ENCODE measurements at places on chromosomes 7 and 10. TPM values are rescaled to one million over a fixed set of nuclear protein-coding genes. Genes with fewer than 3 reads are reported as not detected.

DNA sequence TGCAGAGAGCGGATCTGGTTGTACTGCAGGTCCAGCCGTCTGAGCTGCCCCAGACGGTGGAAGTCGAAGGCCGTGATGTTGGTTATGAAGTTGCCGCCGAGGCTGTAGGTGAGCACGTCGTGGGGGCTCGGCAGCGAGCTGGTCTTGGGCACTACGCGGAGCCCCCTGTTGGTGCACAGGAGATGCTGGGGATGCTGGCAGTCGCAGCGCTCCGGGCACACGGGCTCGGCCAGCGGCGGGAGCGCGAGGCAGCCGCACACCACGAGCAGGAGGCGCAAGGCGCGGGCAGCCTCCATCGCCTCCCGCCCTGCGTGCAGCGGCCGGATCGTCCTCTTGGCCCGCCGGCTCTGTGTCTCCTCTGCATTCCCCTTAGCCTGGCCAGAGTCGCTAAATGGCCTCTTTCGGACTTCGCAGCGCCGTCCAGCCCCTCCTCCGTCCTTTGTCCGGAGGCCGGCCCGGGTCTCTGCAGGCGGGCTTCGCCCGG is 337 bp downstream of the TRIL start:
- H3K4me3 ChIP-seq: peak overlapping the region; percentile 81
- H3K27me3 ChIP-seq: peaks cover 23% of the 10 kb centered on the region
- no peak for DNase-seq
- peak overlapping the region; percentile 28 for H3K27ac ChIP-seq
- no peaks in the 10 kb centered on the region for H3K36me3 ChIP-seq

- H3K27me3 ChIP-seq: peaks cover 51% of the 10 kb centered on the region
- peaks cover 7% of the 10 kb centered on the region for H3K4me1 ChIP-seq
- no peak for DNase-seq
- H3K4me3 ChIP-seq: no peak overlapping the region
- H3K36me3 ChIP-seq: no peaks in the 10 kb centered on the region
- no peak overlapping the region for H3K27ac ChIP-seq
Observed at GRCh38 chr7:2691011-2691707, 3.2 kb downstream of the AMZ1 start.

Gene PVRIG
- total RNA-seq: not detected

DNA sequence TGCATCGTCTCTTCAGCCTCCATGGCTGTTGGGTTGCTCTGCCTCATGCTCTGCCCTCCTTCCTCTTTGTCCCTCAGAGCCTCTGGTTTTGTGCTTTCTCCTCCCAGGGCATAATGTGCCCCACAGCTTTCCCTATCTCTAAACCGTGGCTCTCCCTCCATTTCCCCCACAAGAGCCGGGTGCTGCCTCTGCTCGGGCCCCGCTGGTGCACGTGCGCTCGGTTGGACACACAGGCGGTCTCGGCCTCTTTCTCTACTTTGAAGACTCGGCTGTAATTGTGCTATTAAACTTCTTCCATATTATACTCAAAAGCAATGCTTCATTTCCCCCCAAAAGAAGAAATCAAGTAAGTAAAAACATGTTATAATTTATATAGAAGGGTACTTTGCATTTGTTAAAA is 109.7 kb upstream of the KLF14 start:
- H3K27ac ChIP-seq: no peak overlapping the region
- no peak overlapping the region for H3K4me3 ChIP-seq

DNA sequence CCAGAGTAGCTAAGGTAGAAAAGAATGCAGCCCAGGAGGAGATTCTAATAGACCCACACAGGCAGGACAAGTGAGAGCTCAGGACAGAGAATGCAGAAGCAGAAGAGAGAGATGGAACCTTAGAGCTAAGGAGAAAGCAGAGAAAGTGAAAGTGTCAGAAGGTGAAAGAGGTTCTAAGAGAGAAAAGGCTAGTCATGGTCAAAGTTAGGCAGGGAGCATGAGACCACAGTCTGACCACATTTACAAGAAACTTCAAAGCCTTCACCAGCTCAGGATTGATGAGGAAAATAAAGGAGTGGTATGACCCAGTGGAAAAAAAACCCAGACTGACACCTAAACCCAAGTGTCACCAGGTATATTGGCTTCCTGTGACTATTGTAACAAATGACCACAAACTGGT is 131.8 kb upstream of the WDR11 start:
- H3K27me3 ChIP-seq: peaks cover 18% of the 10 kb centered on the region
- no peak overlapping the region for H3K27ac ChIP-seq
- no peaks in the 10 kb centered on the region for H3K36me3 ChIP-seq
- DNase-seq: no peak

DNA sequence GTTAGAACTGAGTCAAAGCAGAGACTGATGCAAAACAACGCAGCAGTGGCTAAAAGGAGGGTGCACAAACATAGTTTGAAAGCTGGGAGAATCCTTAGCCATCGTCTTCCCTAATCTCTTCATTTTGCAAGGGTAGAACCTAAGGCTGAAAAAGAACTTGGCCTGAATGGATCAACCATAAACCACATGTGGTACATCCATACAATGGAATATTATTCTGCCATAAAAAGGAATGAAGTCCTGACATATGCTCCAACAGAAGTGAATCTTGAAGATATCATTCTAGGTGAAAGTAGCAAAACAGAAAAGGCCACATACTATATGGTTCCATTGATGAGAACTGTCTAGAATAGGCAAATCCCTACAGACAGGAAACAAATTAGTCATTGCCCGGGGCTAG is 330.3 kb upstream of the NPVF start:
- no peak for DNase-seq
- no peaks in the 10 kb centered on the region for H3K36me3 ChIP-seq
- H3K27me3 ChIP-seq: peaks cover 23% of the 10 kb centered on the region
- peaks cover 34% of the 10 kb centered on the region for H3K4me1 ChIP-seq
- no peak overlapping the region for H3K4me3 ChIP-seq

GRCh38 chr7:67625257-67625737 is 628.7 kb downstream of the TYW1 start:
- H3K4me1 ChIP-seq: peaks cover 33% of the 10 kb centered on the region
- H3K36me3 ChIP-seq: no peaks in the 10 kb centered on the region
- DNase-seq: peak; percentile 89

DNA sequence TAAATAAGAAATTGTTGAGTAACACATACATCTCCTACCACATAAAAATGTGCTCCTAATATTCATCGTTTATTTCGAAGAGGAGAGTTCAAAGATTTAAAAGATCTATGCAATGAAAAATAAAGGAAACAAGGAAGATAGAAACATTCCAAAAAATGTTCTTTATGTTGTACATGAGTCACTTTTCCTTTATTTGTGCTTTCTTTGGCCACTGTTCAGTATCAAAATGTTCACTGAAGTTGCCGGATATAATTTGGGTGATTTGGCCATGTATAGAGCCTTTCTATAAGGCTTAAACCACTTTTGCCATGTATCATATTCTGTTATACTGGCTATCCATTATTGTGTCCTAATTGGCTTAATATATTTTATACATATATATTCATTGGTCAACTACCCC is 62.9 kb upstream of the PRR15 start:
- no peaks in the 10 kb centered on the region for H3K27me3 ChIP-seq
- H3K36me3 ChIP-seq: peaks cover 4% of the 10 kb centered on the region
- H3K4me3 ChIP-seq: no peak overlapping the region
- H3K4me1 ChIP-seq: peaks cover 16% of the 10 kb centered on the region
- DNase-seq: no peak

Gene DMBT1
- total RNA-seq: not detected

DNA sequence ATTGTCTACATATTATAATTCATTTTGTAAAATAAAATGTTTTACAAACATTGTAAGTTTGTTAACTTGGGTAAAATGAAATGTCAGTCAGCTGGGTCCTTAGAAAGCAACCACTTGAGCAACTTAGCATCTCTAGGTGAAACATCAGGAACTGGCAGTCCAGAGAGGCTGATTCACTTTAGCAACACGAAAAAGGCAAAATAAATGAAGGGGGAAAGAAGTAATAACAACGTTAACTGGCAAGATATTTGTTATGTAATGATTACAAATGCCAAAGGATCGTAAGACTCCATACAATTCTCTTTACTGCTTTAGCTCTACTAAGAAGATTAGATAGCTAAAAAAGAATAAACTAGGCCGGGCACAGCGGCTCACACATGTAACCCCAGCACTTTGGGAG is 5.0 kb downstream of the PDZD8 start:
- H3K4me3 ChIP-seq: no peak overlapping the region
- H3K27ac ChIP-seq: no peak overlapping the region
- no peak for DNase-seq
- peaks cover 43% of the 10 kb centered on the region for H3K4me1 ChIP-seq
- no peaks in the 10 kb centered on the region for H3K27me3 ChIP-seq
- no peaks in the 10 kb centered on the region for H3K36me3 ChIP-seq

GRCh38 chr7:66267249-66267648 is 62.1 kb downstream of the TPST1 start:
- peaks cover 42% of the 10 kb centered on the region for H3K36me3 ChIP-seq
- no peak for DNase-seq
- no peak overlapping the region for H3K4me3 ChIP-seq
- H3K27me3 ChIP-seq: no peaks in the 10 kb centered on the region

DNA sequence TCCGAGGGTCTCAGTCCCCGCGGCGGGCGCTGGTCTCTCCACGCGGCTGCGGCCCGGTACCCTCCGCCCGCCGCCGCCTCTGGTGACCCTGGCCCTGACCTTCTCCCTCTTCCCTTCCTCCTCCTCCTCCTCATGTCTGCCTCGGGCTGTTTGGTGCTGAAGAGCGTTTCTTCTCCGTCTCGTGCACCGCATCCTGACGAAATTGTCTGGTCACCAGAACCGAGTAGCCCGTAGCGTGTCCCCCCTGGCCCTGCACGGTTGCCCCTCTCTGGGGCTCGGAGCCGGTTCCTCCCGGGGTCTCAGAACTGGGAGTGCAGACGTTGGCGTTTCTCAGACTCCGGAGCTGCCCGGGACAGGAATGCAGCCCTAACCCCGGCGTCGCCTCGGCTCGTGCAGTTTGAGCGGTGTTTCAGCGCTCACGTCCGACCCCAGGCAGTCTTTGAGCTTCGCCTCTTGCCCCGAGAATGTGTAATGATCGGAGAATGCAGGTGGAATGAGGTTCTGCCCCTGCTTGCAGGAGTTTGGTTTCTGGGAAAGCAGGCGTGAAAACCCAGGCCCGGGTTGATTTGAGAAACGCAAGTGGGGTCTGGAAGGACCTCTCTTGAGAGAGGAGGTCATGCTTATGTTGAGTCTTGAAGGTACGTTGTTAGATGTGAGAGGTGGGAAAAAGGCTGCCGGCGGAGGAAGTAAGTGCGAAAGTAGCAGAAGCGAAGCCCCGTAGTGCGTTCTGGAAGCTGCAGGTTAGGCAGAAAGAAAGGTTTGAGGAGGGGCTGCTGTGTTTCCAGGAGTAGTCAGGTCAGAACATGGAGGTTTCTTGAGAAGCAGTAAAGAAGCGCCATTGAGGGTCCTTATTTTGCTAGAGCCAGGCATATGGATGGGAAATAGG is 743 bp downstream of the RBM17 start:
- peaks cover 2% of the 10 kb centered on the region for H3K27me3 ChIP-seq
- no peak for DNase-seq
- no peaks in the 10 kb centered on the region for H3K36me3 ChIP-seq
- H3K4me1 ChIP-seq: peaks cover 46% of the 10 kb centered on the region
- H3K27ac ChIP-seq: peak overlapping the region; percentile 97

- peaks cover 4% of the 10 kb centered on the region for H3K36me3 ChIP-seq
- DNase-seq: peak; percentile 78
- no peak overlapping the region for H3K4me3 ChIP-seq
- H3K27ac ChIP-seq: no peak overlapping the region
- no peaks in the 10 kb centered on the region for H3K27me3 ChIP-seq
Observed at GRCh38 chr7:99312316-99313203, 13.1 kb upstream of the ARPC1A start.
